ENCODE measurements at places on chromosomes 7 and 10.

DNA sequence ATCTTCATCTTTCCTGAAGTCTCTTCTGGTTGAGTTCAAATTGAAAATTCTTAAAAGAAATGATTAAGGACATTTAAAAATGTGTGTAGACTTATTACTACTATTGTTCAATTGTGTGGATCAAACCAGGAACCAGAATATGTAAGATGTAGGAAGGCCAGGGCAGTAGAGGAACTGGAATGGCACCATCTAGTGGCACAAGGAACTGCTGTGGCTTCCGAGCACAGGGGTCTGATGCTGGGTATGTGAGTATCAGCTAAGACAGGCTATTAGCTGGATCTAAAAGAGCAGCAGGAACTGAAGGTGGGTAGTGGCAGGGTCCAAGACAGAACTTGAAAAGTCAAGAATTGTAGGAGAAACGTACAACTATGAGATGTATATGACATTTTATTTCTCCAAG lies 247.3 kb downstream of the SEMA3A start:
- no peak for DNase-seq

GRCh38 chr7:101236292-101236835 lies 1.2 kb downstream of the CLDN15 start:
- DNase-seq: no peak

GRCh38 chr10:31253237-31253636 lies 65.8 kb upstream of the ZEB1 start:
- no peak for DNase-seq

DNA sequence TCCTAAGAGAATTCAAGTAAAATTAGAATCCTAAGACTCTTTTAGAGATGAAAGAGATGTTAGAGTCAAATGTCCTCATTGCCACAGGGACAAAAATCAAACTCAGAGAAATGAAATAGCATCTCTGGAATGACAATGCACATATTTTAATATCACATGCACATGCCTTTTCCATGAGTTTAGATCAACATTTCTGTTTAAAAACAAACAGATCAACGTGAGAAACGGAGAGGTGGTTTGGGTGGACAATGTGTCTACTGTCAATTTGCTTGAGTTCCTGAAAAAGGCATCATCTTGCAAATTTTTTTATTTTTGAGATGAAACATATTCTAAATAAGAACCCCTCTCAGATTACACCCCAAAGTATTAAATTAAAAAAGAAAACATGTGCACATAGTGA lies 130.0 kb downstream of the CHRM2 start:
- DNase-seq: no peak

- no peak for DNase-seq
These were observed 28.9 kb downstream of the UNC5B start for GRCh38 chr10:71241114-71241829.

GRCh38 chr7:98848918-98849317 lies 20.9 kb downstream of the TMEM130 start:
- DNase-seq: no peak

DNA sequence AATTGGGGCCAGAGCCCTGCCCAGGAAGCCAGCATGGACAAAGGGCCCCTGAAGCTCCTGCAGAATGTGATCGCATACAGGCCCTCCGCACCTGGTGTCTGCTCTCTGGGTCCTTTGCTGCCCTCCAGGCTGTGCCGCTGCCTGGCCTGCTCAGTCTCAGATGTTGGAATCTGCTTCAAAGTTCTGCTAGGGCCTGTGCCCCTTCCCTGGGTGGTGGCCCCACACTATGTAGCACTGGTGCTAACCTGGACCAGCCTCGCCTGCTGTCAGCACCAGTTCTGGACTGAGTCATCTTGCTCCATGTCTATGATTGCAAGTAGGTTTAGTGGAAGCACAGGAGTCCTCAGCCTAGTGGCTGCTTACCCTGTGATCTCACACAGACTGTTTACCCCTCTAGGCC lies 6.3 kb downstream of the MAT1A start:
- no peak for DNase-seq

GRCh38 chr7:90222811-90223725 lies 11.5 kb downstream of the STEAP2 start:
- DNase-seq: no peak

- DNase-seq: no peak
These were observed 16.0 kb downstream of the CHST15 start for GRCh38 chr10:124077208-124077993.

- no peak for DNase-seq
These were observed 41.6 kb downstream of the PDSS1 start for GRCh38 chr10:26739071-26739631.

GRCh38 chr10:119368581-119368980 lies 161.2 kb downstream of the GRK5 start:
- no peak for DNase-seq

DNA sequence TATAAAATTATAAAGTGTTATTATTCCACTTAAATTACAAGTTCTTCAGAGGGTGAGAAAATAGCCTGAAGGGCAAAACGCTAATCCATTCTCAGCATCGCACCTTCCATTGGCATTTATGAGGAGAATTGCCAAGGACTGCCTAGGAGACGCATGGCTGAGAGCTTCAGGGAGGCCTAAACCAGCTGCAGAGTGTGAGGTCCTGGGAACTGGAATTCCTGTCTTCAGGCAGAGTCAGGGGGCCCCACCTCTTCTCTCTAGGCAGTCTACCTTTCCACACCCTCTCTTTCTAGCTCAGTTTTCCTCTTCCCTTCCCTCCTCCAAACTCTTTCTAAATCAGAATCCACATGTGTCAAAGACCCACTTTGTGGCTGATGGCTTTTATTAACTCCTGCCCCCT lies 35.3 kb downstream of the LRRC72 start:
- no peak for DNase-seq

DNA sequence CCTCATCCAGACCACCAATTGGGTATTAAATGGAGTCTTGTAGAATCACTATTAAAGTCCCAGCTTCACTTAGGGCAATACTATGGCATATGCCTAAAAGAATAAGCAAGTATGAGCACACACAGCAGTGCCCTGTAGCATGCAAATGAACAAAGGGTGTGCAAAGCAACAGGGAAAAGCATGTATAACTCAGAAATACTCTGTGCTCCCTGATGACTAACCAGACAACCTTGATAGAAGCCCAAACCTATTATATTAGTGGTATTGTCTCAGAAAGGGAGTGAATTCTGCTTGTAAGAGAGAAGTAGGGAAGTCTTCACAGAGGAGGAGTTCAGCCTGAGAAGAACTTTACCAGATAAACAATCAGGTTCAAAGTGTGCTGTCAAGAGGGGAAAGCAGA lies 131.2 kb downstream of the DGKI start:
- DNase-seq: no peak

DNA sequence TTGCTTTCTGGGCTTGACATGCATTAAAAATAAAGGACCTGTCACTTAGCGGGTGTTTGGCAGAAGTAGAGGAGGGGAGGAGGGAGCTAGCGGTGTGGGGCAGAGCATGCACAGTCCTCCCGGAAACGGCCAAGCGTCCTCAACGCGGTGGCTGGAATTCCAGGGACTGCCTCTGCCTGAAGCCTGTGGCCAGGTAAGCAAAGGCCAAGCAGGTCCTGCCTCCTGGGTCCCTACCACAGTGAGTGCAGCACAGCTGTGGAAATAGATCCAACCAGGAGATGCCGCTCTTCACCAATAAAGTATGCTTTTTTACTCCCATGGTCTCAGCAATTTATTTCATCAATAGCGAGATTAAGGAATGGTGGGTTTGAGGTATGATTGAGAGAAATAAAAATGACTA lies 323.4 kb downstream of the WDR37 start:
- DNase-seq: no peak

GRCh38 chr10:120738658-120739057 lies 112.5 kb upstream of the WDR11 start:
- DNase-seq: no peak

- no peak for DNase-seq
These were observed 754.0 kb downstream of the KCNMA1 start for GRCh38 chr10:76883596-76883995.

DNA sequence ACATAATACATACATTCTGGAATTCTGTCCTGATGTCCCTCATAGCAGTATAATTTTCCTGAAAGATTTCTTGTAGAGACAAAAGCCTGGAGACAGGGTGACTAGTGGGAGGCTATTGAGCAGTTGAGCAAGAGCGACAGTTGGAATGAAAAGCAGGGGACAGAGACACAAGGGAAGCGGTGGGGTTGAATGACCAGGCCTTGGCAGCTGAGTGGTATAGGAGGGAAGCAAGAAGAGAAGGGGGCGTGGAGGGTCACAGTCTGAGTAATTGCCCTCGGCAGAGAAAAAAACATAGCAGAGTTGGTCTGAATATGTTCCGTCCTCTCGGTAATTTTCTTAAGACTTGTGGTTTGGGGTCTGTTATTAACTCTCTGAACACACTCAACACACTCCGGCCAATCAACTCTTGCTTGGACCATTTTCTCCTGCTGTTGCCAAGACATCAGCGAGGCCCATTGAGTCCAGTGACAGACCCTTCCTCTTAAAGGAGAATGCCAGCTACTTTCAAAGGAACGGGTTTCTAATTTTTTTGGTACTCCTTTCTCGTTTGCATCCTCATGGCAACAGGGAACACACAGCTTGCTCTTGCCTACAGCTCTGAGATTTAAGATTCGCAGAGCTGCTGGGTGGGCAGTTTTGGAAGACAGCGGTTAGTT lies 5.3 kb upstream of the ACTR3B start:
- no peak for DNase-seq

DNA sequence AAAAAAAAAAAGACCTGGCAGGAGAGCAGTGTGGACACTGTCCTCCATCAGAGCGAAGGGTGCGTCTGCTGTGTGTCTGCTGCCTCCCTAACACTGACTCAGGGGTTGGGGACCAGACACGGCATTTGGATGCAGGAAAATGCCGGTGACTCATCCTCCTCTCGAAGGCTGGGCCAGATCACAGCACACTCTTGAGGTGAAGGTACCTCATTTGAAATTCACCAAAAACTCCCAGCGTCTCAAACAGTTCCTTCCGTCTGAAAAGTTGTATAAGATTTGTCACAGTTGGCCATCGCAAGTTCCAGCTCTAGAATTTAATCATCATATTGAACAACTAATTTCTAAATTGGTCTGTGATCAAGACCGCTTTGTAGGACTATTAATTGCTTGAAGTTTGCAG lies 118.1 kb upstream of the LYZL2 start:
- DNase-seq: no peak

GRCh38 chr10:3928078-3928477 lies 143.1 kb upstream of the KLF6 start:
- DNase-seq: no peak

DNA sequence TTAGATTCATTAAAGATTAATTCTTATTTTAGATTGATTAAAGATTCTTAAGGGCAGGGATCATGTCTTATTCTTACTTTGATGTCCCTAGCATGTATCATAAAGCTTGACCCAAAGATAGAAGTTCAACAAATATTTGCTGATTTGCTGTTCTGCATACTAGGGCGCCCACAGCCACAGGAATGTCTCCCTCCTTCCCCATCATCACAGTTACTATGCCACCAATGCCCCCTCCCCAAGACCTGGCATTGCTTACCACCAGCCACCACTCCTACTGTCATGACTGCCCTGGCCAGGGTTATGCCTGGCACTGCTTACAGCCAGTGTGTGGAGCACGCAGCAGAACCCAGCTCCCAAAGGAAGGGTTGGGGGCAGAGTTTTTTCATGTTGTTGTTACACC lies 86.7 kb upstream of the AGK start:
- no peak for DNase-seq

DNA sequence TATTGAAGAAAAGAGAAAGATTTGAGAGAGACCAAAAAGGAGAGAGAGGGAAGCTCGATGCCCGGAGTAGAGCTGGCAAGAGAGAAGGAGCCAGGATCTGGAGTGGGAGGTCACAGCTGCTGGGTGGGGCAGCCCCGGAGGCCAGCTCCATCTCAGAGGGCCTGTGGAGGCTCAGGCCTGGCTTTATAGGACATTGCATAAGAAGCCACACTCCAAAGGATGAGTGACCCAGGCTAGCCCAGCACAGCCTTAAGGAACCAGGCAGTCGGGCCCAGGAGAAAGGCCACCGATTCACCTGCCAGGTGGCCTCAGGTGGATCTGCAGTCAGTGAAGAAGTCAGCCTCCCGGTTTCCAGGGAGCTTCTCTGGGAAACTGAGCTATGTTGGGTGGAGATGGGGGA lies 676 bp downstream of the PLAC9 start:
- DNase-seq: no peak

GRCh38 chr10:58513188-58514110 lies 777 bp downstream of the BICC1 start:
- no peak for DNase-seq

GRCh38 chr7:129670656-129671055 lies 59.1 kb downstream of the NRF1 start:
- DNase-seq: no peak

DNA sequence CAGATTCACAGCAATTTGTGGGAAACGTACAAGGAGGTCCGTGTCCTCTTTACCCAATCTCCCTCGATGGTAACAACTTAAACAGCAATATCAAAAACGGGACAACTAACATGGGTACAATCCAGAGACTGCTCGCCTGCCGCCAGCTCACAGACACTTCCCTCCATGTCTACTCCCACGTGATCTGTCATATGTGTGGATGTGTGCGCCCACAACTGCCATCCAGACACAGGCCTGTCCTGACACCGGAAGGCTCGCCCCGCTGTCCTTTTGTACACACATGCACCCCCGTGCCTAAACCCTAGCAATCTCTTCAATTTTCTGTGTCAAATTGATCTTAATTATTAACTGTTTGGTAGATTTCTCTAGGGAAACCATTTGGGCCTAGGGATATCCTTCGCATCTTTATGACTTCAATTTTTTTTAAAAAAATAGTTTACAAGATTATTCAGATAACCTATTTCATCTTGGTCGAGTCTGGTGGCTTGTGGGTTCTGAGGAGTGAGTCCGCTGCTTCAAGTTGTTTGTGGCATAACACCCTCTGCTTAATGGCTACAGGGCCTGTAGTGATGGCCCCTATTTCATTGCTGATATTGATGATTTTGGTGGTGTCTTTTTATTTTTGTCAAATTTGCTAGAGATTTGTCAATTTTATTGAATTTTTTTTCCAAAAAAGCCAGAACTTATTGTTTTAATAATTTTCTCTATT lies 260.6 kb downstream of the MAD1L1 start:
- no peak for DNase-seq

GRCh38 chr10:4943821-4944220 lies 19.4 kb upstream of the AKR1C1 start:
- no peak for DNase-seq

Data from pulmonary artery endothelial cell (primary cell).